ENCODE measurements at places on chromosomes 1 and 21.

DNA sequence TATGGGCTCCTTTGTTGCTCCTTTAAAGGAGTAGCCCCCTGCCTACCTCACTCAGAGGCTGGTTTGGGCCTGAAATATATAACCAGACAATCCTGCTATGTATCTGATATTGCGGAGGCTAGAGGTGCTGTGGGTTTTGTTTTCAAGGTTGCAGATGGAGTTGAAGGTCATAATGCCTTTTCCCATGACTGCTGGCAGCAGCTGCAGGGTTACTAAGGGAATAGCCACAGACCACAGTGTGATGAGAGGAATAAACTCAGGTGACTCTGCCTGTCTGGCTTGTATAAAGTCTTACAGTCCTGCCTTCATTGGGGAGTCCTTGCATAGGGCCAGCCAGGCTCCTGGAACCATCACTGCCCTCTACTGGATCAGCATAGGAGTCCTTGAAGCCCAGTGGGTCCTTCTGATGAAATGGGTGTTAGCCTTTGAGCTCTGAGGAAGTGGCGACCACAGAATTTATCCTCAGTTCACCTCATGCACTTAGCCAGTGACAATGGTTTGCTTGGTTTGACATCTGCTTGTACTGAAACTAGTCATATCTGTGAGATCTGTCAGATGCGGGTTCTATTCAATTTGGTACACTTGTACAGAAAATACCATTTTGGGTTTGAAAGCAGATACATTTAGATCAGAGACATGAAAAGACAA lies 174.4 kb upstream of the HMCN1 start:
- DNase-seq, result peak; percentile 22

DNA sequence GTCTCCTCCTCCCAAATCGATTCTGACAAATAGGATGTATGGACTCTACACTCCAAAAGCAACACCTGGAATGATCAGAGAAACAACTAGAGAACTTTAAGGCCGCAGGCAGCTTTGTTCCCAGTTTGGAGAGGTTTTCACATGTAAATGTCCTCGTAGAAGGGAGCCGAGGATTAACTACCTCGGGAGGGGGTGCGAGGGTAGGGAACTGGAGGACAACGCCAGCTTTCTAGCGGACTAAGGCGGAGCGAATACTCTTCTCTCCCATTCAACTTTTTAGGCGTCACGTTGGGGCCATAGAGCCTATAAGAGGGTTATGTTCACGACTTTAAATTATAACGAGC lies 1.2 kb downstream of the SCAF4 start:
- no peak for DNase-seq

GRCh38 chr1:62426237-62426636 lies 10.6 kb upstream of the USP1 start:
- no peak for DNase-seq

- no peak for DNase-seq
These were observed 120.8 kb upstream of the RRP15 start for GRCh38 chr1:218164111-218164929.

All from effector CD4-positive, alpha-beta T cell (primary cell).